ENCODE measurements at places on chromosomes 1 and 21.

DNA sequence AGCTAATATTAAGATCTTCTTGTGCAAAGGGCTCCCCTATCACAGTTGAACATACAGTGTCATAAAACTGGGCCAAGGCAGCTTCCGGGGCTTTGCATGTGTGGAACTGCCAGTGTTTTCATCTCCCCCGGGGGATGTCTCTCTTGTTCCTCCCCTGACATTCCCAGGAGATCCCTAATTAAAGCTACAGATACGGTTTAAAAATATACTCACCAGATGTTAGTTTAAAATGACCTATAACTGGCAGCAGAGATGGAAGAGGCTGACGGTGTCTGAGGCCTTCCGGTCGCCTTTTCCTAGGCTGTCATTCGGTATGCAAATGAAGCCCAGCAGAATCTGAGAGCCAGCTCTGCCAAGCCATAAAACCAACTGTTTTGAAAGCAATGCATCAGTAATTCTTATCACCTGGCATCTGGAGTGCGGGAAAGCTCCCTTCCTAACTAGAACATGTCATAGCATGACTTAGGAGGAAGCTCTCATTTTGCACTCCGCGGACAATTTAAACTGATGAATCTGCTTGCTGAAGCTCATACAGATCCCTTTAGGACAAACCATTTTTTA, 436.5 kb upstream of the VAMP3 start:
- DNase-seq, result no peak

DNA sequence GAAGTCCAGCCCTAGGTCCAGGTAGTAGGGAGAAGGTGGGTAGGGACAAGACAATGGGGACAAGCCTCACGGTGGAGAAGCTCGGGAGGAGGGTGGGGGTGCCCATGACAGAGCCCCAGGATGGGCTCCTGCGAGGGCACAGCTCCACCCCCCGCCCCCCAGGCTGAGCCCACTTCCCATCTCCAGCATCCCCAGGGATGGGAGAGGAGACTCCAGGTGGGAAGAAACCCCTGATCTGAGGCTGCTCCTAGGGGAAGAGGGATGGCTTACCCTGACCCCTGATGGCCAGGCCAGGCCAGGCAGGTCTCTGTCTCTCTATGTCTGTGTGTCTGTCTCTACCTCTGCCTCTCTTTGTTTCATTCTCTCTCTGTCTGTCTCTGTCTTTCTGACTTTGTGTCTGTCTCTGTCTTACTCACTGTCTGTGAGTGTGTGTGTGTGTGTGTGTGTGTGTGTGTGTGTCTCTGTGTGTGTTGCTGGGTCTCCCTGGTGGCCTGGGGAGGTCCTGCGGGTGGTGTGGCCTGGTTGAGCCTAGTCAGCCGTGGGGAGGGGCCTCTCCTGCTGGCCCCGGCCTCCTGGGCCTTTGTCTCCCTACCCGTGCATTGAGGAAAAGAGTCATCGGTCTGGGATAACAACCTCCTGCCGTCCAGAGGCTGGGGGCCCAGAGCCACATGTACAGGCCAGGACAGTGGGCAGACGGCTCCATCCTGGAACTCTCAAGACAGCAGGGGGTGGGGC, 45.7 kb downstream of the WNT9A start:
- DNase-seq, result no peak

GRCh38 chr1:22127731-22128130, 15.2 kb downstream of the WNT4 start:
- DNase-seq, result no peak

- DNase-seq, result no peak
Measured at GRCh38 chr21:33394260-33394659, 9.0 kb upstream of the IFNGR2 start.

DNA sequence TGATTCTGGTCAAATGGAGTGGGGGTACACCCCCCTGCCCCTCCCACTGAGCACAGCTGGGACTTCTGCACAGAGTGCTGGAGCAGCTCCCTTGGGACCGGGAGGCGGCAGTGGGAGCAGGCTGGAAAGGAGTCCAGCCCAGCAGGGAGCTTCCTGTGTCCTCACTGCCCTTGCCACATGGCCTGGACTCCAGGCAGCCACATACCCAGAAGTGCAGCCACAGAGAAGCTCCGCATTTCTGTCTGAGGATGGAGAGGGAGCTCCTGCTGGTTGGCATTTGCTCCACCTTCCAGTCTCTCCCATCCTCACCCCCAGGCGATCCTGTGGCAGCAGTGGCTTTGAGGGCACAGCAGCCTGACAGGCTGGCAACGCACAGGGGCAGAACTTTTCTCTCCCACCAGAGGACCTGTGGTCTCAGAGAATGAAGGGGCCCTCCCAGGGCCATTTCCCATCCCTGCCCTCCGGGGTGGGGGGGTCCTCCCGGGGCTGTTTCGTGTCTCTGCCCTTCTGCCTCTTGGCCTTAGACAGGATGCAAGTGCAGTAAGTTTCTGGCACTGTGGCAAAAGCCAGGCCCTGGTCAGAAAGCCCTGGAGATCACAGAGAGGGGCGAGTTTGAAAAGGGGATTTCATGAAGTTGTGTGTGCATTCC, 103.6 kb upstream of the COL6A1 start:
- DNase-seq, result no peak

- DNase-seq, result no peak
Measured at GRCh38 chr1:92927870-92928269, 33.4 kb downstream of the DIPK1A start.

DNA sequence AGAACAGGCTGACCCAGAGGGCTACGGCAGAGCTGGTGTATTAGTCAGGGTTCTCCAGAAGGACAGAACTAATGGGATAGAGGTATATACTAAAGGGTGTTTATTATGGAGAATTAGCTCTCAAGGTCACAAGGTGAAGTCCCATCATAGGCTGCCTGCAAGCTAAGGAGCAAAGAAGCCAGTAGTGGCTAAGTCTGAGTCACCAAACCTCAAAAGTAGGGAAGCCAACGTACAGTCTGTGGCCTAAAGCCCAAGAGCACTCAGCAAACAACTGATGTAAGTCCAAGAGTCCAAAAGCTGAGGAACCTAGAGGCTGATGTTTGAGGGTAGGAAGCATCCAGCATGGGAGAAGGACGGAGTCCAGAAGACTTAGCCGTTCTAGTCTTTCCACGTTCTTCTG, 179.2 kb downstream of the BACH1 start:
- no peak for DNase-seq

- no peak for DNase-seq
Measured at GRCh38 chr1:71737768-71738167, 544.6 kb downstream of the NEGR1 start.

- no peak for DNase-seq
Measured at GRCh38 chr1:209791920-209792319, 7.6 kb upstream of the C1orf74 start.

GRCh38 chr1:93446837-93447451, 974 bp upstream of the FNBP1L start:
- peak; percentile 93 for DNase-seq

GRCh38 chr1:108556499-108556898, 3.4 kb upstream of the EEIG2 start:
- no peak for DNase-seq

DNA sequence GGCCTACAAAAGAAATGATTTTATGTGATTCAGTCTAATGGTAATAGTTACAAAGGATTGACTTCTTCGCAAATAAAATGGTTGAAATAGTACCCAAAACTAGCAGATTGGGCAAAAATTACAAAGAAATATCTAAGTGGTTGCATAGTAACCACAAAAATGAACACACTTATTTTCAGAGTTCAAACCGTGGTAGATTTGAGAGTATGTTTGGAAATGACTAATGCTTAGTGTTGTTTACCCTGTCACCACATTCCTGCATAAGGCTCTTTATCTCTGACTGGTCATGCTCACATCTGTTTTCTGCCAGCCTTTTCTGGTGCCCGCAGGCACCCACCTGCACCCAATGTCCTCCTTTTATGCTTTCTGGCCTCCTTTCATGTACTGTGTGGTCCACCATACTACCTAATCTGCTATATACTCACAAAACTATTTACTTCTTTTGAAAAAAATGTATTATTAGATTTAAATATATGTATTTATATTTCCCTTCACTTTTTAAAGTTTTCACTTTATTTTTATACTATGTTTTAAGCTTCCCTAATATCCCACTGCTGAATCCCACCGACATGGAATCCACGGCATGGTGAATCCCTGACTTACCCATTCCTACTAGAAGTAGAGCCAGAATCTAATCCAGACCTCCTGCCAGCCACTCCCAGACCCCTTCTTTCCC, 30.3 kb downstream of the PTPRC start:
- DNase-seq, result peak; percentile 92

DNA sequence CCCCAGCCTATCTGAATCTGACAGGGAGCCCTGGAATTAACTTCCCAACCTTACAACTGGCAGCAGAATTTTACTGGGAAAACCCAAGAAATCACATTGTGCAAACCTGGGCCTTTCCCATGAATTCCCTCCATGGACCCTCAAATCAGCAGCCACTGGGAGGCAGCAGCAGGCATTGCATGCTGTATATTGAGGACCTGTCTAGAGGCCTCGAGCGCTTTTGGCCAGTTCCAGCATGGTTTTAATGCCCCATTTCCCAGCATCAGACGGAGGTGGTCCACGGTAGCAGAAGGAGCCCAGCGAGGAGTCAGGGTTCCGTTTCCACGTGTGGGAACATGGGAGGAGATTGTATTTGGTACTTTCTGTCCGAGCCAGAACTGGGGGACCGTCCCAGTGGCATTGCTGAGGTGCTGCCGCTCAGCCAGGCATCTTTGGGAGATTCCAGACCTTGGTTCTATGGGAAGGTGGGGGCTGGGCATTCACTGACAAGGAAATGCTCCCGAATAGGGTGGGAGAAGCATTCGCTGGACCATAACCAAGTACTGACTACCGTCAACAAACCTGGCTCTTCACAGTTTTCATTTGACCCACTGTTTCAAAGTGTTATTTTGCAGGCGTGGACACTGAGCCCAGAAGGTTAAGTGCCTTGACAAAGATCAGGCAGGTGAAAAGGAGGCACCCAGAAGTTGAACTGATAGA, 15.9 kb downstream of the BMP8A start:
- DNase-seq, result no peak

GRCh38 chr21:25885880-25886279, 151.1 kb downstream of the GABPA start:
- DNase-seq, result no peak

All from hematopoietic multipotent progenitor cell treated with erythropoietin and hydrocortisone succinate and interleukin-3 and kit ligand, for 8 days (in vitro differentiated cells).